ENCODE measurements at places on chromosomes 6 and 20.

- DNase-seq, result no peak
Observed at GRCh38 chr20:58636983-58637421, 14.1 kb upstream of the STX16 start.

GRCh38 chr6:111381123-111381522 is 101.9 kb downstream of the REV3L start:
- DNase-seq, result no peak

DNA sequence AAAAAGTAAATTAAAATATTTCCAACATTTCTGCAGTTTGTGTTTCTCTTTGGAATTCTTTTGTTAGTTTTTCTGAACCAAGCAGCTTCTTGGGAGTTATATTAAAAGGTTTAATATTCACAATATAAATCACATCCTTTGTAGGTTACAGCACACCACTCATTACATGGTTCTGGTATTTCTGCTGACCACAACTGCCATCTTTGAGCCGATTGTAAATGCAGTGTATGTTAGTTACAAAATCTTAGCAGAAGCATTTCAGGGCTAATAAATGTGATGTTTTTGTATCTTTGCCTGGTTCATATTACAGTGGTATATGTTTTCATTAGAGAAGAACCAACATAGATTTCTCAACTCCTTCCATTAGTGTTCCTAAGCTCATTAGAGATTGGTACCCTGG is 19.1 kb upstream of the TSHZ2 start:
- DNase-seq, result no peak

DNA sequence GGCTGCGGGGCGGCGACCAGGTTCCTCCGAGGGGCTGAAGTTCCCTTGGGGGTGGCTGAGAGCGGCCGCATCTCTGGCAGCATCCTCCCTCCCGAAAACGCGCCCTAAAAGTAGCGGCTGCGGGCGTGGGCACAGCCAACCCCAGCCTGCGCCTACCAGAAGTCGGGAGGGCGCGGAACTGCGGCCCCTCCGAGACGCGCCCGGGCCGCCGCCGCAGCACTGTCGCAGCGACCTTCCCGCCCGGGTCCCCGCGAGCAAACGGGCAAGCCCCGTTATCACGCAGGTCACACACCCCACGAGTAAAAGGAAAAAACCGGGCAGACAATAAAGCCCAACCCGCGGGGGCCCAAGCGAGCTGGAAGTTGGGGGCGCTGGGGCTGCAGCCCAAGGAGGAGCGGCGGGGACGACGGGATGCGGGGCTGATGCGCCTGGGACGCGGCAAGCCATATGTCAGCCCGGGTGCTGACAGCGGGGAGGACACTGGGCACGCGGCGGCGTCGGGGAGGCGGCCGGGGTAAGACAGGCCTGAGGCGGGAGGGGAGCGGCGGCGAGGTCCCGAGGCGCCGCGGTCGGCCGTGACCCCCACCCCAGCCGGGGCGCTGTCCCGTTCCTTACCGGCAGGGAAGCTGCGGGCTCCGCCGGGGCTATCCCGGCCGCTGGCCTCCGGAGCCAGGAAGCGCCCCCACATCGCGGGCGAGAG is 659 bp downstream of the CEP85L start:
- peak; percentile 56 for DNase-seq

DNA sequence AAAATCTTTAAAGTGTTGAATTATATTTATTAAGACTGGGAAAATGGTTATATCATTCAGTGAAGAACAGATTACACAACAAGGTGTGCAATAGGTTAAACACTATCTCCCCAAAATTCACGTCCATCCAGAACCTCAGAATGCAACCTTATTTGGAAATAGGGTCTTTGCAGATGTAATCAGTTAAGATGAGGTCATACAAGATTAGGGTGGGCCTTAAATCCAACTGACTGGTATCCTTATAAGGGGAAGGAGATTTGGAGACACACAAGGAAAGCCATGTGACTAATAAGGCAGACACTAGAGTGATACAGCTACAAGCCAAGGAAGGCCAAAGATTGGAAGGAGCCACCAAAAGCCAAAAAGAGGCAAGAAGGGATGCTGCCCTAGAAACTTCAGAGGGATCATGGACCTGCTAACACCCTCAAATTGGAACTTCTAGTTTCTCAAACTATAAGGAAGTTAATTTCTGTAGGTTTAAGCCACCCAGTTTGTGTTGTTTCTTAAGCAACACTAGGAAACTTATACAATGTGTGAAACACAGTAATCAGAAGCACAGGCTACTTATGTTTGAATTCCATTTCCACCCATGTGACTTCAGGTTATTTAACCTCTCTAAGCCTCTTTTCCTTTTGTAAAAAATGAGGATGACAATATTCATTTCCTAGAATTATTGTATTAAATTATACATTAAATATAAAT is 16.9 kb downstream of the ILRUN start:
- no peak for DNase-seq

Data from WERI-Rb-1 (cell line).